ENCODE measurements at places on chromosomes 3 and 15. TPM values are rescaled to one million over a fixed set of nuclear protein-coding genes. Genes with fewer than 3 reads are reported as not detected.

Gene HAUS2
- 17.1 TPM for total RNA-seq

Gene AMIGO3
- total RNA-seq = 0.26 TPM

Gene DAZL
- total RNA-seq = not detected

Gene UROC1
- not detected for total RNA-seq

Gene ATP8B4
- total RNA-seq = 9.4 TPM

Gene TMEM212
- not detected for total RNA-seq

Gene CCR9
- total RNA-seq = not detected

Gene TYRO3
- 22.6 TPM for total RNA-seq

Gene SERPINI2
- total RNA-seq = not detected

Gene SPINK8
- not detected for total RNA-seq

Gene P2RY1
- 22.5 TPM for total RNA-seq

Gene DNAH12
- 0.52 TPM for total RNA-seq

Gene DOCK3
- 2.7 TPM for total RNA-seq

Gene SLCO2A1
- total RNA-seq = 234 TPM

Gene SLC2A2
- total RNA-seq = not detected

DNA sequence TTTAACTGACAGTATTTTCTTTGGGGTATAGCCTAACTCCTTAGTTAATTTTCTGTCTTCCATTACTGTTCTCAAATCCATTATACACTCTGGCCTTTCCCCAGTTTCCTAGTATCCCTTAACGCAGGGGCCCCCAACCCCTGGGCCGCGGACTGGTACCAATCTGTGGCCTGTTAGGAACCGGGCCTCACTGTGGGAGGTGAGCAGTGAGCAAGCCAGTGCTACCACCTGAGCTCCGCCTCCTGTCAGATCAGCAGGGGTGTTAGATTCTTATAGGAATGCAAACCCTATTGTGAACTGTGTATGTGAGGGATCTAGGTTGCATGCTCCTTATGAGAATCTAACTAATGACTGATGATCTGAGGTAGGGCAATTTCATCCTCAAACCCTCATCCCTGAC is 75.1 kb downstream of the DOCK3 start:
- no peaks in the 10 kb centered on the region for H3K4me1 ChIP-seq
- H3K36me3 ChIP-seq = no peaks in the 10 kb centered on the region
- H3K4me3 ChIP-seq = no peak overlapping the region
- no peak overlapping the region for H3K27ac ChIP-seq

- no peaks in the 10 kb centered on the region for H3K27me3 ChIP-seq
- H3K4me3 ChIP-seq = no peak overlapping the region
- H3K27ac ChIP-seq = no peak overlapping the region
- H3K4me1 ChIP-seq = no peaks in the 10 kb centered on the region
- no peaks in the 10 kb centered on the region for H3K36me3 ChIP-seq
Measured at GRCh38 chr15:25170113-25170731, 215.4 kb downstream of the SNRPN start.

- H3K4me3 ChIP-seq = no peak overlapping the region
- no peaks in the 10 kb centered on the region for H3K36me3 ChIP-seq
- H3K27ac ChIP-seq = no peak overlapping the region
- no peaks in the 10 kb centered on the region for H3K4me1 ChIP-seq
- H3K27me3 ChIP-seq = no peaks in the 10 kb centered on the region
Measured at GRCh38 chr3:77081240-77081661, 41.4 kb downstream of the ROBO2 start.

DNA sequence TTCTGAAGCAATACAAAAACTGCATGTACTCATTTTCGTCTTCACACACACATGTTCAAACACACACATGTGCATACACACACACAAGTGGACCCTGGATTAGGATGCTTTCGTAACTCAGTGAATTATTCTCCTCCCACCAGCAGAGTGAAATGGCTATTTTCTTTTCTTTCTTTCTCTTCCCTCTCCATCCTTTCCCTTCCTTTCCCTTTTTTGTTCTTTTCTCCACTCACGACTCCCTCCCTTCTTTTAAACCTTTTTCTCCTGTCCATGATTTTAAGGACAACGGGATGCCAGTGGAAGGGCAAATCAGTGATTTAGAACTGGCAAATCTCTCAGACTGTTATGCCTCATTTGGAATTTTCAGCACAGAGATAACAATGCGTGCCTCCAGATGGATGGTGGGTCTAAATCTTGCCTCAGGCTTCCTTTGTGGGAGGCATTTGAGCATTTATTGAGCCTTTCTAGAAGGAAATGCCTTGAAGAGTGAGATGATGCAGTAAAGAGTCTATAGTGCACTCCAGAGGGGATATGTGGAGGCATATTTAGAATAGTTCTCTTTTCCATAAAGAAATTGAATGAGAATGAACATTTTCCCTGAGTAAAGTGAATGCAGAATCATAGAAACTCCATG is 130.4 kb upstream of the SLC7A14 start:
- DNase-seq = no peak
- H3K27ac ChIP-seq = no peak overlapping the region
- no peaks in the 10 kb centered on the region for H3K27me3 ChIP-seq
- H3K36me3 ChIP-seq = no peaks in the 10 kb centered on the region
- no peak overlapping the region for H3K4me3 ChIP-seq

DNA sequence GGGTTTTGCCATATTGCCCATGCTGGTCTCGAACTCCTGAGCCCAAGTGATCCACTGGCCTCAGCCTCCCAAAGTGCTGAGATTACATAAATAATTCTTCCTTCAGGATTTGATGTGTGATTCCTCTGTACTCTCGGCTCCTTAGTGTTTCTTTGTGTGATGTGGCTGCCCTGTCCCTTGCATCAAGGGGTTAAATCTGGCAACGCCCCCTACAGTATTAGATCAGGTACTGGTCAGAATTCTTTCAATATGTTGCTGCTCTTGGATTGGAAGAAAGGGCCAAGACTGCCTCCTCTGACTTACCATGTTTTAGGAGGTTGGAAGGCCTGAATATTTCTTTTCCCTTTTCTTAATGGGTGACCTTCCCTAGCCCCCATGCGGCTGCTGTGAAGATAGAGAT is 390.6 kb upstream of the WNT5A start:
- no peak overlapping the region for H3K4me3 ChIP-seq
- DNase-seq = no peak
- H3K27me3 ChIP-seq = no peaks in the 10 kb centered on the region
- H3K36me3 ChIP-seq = no peaks in the 10 kb centered on the region
- H3K27ac ChIP-seq = no peak overlapping the region

DNA sequence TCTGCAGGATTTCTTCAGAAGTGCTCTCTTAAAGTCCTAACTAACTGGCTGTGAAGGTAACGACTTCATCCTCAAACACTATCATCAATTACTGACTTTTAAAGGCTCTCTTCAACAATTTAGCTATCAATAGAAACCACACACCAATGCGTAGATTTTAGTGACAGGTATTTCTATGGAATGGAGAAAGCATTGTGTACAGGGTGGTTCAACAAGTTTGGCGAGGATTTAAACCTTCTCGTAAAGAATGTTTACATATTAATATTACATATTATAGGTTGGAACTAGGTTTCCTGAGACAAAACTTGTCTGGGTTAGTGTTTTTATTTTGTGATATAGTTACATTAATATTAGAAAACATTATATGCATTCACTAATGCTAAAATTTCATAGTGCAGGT is 233.6 kb downstream of the CHL1 start:
- H3K4me3 ChIP-seq = no peak overlapping the region
- H3K36me3 ChIP-seq = no peaks in the 10 kb centered on the region
- no peaks in the 10 kb centered on the region for H3K4me1 ChIP-seq
- H3K27ac ChIP-seq = no peak overlapping the region
- no peaks in the 10 kb centered on the region for H3K27me3 ChIP-seq

- H3K27me3 ChIP-seq = no peaks in the 10 kb centered on the region
- H3K27ac ChIP-seq = no peak overlapping the region
- DNase-seq = no peak
- no peaks in the 10 kb centered on the region for H3K36me3 ChIP-seq
Measured at GRCh38 chr3:29514170-29514569, 233.3 kb downstream of the RBMS3 start.

GRCh38 chr3:177135841-177136492 is 61.3 kb downstream of the TBL1XR1 start:
- peaks cover 10% of the 10 kb centered on the region for H3K4me1 ChIP-seq
- H3K4me3 ChIP-seq = no peak overlapping the region
- H3K27ac ChIP-seq = no peak overlapping the region
- H3K36me3 ChIP-seq = peaks cover 3% of the 10 kb centered on the region

DNA sequence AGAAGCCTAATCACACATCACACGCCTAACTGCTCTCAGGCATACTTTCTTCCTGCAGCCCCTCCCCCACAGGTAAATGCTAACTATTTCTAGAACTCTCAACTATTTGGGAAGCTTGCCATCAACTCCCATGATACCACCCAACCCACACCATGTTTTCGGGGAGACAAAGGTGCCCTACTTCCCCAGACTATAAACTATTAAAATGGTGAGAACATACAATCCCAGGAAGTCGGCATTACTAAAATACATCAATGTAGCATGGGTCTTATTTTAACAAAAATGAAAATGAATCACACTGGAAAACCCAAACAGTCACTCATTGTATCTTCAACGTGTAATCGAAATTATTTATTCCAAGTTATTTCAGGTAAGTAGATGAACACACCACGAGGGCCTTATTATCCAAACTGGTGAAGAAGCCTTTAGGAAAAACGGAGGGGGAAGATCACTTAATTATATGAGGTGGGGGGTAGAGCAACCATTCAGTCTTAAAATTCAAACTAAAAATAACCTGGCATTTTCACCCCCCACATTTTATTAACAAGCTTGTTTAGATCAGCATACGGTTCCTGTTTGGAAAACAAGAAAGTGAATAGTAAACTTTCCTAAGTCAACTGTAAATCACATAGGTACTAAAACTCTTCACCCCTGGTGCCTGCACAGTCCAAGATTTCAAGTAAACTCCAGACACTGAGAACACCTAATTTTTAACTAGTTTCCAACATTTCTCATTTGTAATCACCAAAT is 1.9 kb downstream of the TBL1XR1 start:
- peaks cover 32% of the 10 kb centered on the region for H3K4me1 ChIP-seq
- peak overlapping the region; percentile 96 for H3K27ac ChIP-seq
- no peaks in the 10 kb centered on the region for H3K36me3 ChIP-seq
- peak overlapping the region; percentile 71 for H3K4me3 ChIP-seq
- no peaks in the 10 kb centered on the region for H3K27me3 ChIP-seq

- H3K36me3 ChIP-seq = no peaks in the 10 kb centered on the region
- DNase-seq = no peak
- H3K27ac ChIP-seq = no peak overlapping the region
- H3K4me1 ChIP-seq = no peaks in the 10 kb centered on the region
- no peak overlapping the region for H3K4me3 ChIP-seq
Measured at GRCh38 chr3:29503958-29504357, 223.1 kb downstream of the RBMS3 start.

- H3K36me3 ChIP-seq = no peaks in the 10 kb centered on the region
- no peaks in the 10 kb centered on the region for H3K4me1 ChIP-seq
- no peak overlapping the region for H3K4me3 ChIP-seq
- no peak overlapping the region for H3K27ac ChIP-seq
- no peak for DNase-seq
Measured at GRCh38 chr3:131167867-131168266, 141.2 kb downstream of the NEK11 start.

GRCh38 chr15:90882781-90883525 is 1.4 kb upstream of the FES start:
- peak; percentile 58 for DNase-seq
- peaks cover 62% of the 10 kb centered on the region for H3K36me3 ChIP-seq
- no peaks in the 10 kb centered on the region for H3K27me3 ChIP-seq
- H3K27ac ChIP-seq = peak overlapping the region; percentile 96

GRCh38 chr3:121651684-121652083 is 9.0 kb downstream of the HCLS1 start:
- no peaks in the 10 kb centered on the region for H3K27me3 ChIP-seq
- H3K4me3 ChIP-seq = no peak overlapping the region
- H3K27ac ChIP-seq = no peak overlapping the region
- no peaks in the 10 kb centered on the region for H3K4me1 ChIP-seq
- DNase-seq = no peak

DNA sequence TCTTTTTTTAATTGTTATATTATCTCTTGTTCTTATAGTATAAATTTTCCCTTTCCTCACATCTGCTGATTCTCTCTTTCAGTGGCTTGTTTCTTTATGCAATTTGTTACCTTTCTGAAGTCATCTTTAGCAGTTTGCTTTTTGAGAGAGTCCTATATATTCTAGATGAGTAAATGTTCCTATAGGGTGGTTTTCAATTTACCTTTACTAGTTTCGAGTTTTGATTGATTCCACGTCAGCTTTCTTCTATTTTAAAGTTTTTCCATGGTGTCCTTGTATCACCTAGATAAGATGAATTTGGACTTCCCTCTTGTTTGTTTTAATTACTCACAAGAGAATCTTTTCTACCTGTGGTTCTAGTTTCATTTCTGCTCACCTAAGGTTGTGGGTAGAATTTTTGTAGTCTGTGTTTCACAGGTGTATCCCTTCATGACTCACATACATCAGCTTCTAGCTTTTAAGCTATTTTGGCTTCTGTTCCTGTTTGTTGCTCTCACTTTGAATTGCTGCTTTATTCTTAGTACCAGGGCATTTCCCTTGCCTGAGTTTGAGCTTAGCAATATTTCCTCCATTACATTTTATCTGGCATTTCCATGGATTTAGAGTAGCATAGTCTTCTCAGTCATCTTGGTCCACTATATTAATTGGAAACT is 6.4 kb downstream of the TEX9 start:
- no peaks in the 10 kb centered on the region for H3K27me3 ChIP-seq
- H3K4me1 ChIP-seq = no peaks in the 10 kb centered on the region
- no peak overlapping the region for H3K27ac ChIP-seq
- no peak overlapping the region for H3K4me3 ChIP-seq
- no peak for DNase-seq

DNA sequence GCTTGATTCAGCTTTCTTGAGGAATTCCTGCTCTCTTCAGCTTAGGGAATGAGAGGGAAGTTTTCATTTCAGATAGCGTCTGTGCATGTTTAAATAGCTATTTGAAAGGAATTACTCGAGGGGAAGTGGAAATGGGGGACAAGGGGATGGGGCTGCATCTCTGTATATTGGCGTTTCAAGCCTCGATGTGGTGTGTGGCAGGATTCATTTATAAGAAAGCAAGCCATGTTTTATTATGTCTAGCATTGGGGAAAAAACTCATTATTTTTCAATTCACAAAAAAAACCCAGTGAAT is 1.0 kb downstream of the ATP2C1 start:
- H3K27me3 ChIP-seq = no peaks in the 10 kb centered on the region
- peak overlapping the region; percentile 98 for H3K27ac ChIP-seq
- peaks cover 17% of the 10 kb centered on the region for H3K4me1 ChIP-seq
- no peaks in the 10 kb centered on the region for H3K36me3 ChIP-seq

DNA sequence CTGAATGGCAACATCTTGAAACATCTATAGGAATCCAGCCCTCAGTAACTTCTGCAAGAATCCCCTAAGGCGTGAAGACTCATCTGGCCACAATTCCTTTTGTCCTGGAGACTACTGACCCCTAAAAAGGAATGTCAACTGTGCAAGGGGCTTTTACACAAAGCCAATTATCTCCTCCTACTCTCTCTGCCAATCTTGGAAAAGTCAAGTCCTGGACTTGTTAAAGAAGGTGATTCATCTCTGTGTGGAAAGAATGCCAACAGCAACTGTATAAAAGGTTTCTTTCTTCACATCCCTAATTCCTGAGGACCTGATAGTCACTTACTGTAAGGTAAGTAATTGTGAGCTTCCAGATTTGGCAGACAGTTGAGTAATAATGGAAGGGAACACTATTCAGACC is 22.3 kb downstream of the THRB start:
- no peak overlapping the region for H3K4me3 ChIP-seq
- H3K27me3 ChIP-seq = no peaks in the 10 kb centered on the region
- no peak overlapping the region for H3K27ac ChIP-seq
- DNase-seq = no peak
- no peaks in the 10 kb centered on the region for H3K36me3 ChIP-seq

GRCh38 chr15:73387507-73388255 is 18.9 kb upstream of the HCN4 start:
- no peaks in the 10 kb centered on the region for H3K36me3 ChIP-seq
- H3K27ac ChIP-seq = no peak overlapping the region
- H3K4me1 ChIP-seq = no peaks in the 10 kb centered on the region
- H3K4me3 ChIP-seq = no peak overlapping the region
- DNase-seq = no peak

Data from upper lobe of right lung (tissue), 1 donor.